Stimulated activated CD8-positive, alpha-beta memory T cell treated with anti-CD3 and anti-CD28 coated beads, Interleukin-15, amount 100 ng/mL, for 1 hour (primary cell): ENCODE measurements at places on chromosomes 5 and 9.

GRCh38 chr9:114456929-114457328 is 48.3 kb downstream of the WHRN start:
- DNase-seq = no peak

DNA sequence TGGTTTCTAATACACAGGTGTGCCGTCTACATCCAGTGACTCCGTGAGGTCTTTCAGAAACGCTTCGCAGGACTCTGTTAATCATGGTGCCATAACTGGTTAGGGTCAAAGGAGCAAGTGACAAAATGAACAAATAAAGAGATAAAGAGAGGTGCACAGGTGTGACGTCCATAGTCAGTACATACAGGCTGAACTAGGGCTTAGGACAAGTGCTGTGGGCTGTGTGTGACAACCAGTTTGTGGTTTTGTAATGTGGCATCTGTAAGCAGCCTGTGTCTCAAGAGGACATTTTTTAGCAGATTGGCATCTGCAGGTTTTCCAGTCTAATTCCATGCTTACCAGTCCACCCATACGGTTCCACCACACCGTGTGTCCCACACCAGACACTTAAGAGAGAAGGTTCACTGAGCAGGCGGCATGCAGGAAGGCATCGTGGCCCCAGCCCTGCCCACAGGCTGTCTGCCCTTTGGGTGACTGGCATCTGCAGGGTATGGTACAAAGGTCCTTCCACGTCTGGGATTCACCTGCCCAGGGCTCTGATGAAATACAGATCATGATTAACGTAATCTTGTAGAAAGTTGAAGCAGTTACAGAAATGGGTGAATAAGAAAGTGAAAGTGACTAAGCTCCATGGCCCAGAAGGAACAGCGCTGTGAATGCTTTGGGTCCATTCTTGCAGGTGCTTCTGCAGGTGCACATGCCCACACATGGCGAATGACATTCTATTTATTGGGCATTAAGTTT is 26.9 kb downstream of the SRD5A1 start:
- no peak for DNase-seq

- no peak for DNase-seq
These were observed 160.9 kb upstream of the MVB12B start for GRCh38 chr9:126165755-126166154.

- no peak for DNase-seq
These were observed 53.6 kb downstream of the PDCD1LG2 start for GRCh38 chr9:5563886-5564285.

DNA sequence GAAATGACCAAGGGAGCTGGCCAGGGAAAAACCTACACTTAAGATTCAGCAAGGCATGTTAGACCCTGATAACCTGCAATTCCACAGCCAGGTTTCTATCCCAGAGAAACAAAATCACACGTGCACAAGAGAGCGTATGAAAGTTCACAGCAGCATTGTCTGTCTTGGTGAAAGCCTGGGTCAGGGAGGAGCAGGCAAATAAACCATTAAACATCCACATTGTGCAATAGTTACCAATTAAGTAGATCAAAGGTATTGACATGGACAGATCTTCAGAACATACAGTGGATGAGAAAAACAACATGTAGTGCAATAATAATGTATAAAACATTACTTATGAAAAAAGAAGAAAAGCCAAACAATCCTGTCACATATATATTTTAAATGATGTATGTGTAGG is 15.9 kb upstream of the GPX3 start:
- no peak for DNase-seq

GRCh38 chr9:95305770-95306492 is 11.6 kb downstream of the FANCC start:
- DNase-seq = no peak

- no peak for DNase-seq
These were observed 181.6 kb downstream of the AOPEP start for GRCh38 chr9:94908011-94908563.

- no peak for DNase-seq
These were observed 56.7 kb upstream of the OSMR start for GRCh38 chr5:38789134-38789533.

- DNase-seq = no peak
These were observed 58.3 kb upstream of the ANKRD33B start for GRCh38 chr5:10505517-10506095.

GRCh38 chr5:173055722-173055982 is 500 bp upstream of the CREBRF start:
- no peak for DNase-seq

DNA sequence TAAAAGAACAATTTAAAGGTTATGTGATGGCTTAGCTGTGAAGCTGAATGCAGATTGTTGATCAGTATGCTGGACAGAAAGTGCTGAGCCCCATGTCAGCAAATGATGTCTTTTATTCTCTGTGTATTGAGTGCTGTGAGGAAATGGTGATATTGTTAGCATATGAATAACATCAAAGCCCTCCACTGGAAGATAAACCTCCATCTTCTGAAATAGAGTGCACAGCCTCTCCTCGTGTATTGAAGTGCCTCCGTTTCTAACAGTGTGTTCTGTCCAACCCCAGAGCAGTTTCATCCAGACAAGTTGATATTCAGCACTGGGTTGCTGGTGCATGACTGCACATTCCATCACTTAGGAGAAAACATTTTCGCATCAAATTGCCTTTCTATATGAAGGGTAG is 242.9 kb downstream of the CSNK1G3 start:
- no peak for DNase-seq

GRCh38 chr5:141915881-141916336 is 7.8 kb upstream of the DELE1 start:
- DNase-seq = no peak

GRCh38 chr5:143016777-143017516 is 246.8 kb downstream of the ARHGAP26 start:
- no peak for DNase-seq

GRCh38 chr5:135254183-135254582 is 144.8 kb downstream of the MACROH2A1 start:
- no peak for DNase-seq

DNA sequence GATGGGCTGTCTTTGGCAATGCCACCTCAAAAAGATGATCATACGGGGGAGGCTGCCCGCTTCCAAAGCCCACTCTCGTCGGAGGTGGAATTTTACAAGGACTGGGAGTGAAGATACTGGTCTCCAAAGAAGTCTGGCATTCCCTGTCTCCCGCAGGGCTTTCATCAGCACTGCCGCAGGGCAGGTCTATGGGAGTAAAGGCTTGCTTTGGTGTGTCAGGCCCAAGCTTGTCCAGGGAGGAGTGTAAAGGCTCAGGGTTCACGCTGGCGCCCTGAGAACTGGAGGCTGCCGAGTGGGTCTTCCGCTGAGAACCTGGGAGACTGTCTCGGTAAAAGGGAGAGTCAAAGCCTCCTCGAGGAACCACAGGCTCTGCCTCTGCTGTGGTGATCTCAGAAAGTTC is 27.0 kb downstream of the SPACA9 start:
- no peak for DNase-seq

DNA sequence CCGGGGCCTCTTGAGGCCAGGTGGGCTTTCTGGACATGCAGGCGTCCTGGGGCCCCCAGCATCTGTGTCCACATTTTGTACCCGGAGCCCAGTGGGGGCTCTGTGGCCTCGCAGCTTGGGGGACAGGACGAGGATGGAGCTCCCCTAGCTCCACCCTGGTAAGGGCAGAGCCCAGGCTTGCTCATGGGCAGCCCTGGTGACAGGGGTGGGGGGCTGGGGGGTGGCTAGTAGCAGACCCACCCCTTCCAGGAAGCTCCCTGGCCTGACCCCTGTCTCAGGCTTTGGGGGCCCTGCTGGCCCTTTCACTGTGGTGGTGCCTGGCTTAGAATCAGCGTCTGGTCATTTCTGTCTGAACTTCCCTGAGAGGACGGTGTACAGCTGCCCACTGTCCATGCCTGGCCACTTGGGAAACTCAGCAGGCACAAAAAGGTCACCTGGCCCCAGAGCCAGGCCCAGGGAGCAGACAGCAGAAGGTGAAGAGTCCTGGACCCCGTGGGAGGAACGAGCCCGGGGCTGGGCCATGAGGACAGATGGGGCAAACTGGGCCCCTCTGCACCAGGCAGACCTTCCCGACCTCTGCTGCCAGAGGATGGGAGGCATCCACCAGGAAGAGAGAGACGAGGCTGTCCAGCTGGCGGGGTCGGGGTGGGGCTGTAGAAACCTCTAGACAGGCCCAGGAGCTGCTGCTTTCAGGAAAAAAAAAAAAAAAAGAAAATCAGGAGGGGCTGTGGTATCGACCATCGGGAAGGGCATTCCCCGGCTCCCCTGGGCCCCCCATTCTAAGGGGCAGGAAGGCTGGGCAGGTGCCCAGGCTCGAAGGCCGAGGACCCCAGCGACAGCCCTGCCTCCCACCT is 52.8 kb downstream of the EXD3 start:
- DNase-seq = no peak

DNA sequence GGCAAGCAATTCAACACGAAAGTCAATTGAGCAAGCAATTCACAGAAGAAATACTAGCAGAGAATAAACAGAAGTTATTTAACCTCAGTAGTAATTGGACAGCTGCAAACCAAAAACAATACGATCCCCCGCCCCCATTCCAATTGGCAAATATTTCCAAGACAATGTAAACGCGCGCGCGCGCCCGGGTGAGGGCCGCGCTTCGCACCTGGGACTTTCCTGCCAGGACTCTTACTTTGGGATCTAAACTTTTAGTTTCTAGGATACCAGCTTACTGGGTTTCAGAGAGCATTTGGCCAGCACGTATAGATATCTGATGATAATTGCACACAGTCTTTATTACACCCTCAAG is 8.6 kb downstream of the RUFY1 start:
- DNase-seq = no peak

DNA sequence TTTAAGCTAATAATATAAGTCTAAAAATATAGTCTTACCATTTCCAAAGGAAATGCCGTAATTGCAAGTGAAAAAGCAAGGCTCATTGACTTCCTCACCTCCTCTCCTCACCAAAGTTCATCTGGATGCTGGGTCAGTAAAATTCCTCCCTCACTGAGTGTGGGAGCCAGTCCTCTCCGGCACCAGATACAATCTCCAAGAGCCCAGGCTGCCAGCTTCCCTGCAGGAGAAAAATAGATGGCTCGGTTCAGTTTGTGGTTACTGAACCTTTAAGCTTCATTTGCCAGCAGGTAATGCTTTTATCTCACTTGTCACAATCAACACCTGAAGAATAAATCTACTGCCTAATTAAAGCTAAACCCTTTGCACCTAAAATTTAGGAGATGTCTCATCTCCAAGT is 115.3 kb upstream of the VLDLR start:
- no peak for DNase-seq

DNA sequence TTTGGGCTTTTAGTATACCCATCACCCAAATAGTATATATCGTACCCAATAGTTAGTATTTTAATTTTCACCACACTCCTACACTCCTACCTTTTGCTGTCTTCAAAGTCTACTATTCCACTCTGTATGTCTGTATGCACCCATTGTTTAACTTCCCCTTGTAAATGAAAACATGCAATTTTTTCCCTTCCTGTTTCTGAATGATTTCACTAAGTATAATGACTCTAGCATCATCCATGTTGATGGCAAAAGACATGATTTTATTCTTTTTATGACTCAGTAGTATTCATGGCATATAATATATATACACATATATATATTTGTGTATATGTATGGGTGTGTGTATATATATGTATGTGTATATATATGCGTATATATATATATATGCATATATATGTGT is 63.1 kb upstream of the FAM174A start:
- no peak for DNase-seq

- DNase-seq = no peak
These were observed 16.3 kb downstream of the C9orf152 start for GRCh38 chr9:110191615-110192014.

DNA sequence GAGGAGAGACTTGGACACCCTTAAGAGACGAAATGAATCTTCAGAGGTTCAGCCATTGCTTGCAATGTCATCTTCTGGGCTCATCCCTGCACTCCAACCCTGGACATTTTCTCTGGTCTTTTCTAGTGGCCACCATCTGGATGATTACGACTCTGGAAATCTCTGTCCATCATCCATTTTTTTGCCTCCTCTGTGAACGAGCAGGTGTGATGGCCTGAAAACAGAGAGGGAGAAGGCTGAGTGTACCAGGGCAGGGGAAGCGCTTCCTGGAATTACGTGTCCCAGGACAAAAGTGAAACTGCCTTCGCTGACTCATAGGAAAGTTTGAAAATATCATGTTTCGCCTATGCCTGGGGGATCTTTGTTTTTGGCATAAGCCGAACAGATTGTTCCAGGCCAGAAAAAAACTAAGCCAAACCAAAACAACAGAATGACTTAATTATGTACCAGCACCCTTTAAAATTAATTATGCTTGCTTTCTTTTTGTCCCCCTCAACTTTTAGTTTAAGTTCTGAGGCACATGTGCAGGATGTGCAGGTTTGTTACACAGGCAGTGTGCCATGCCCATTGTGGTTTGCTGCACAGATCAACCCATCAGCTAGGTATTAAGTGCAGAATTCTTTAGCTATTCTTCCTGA is 31.9 kb downstream of the ANKRD33B start:
- DNase-seq = no peak

GRCh38 chr5:165188556-165189175 is 1683.2 kb downstream of the MAT2B start:
- DNase-seq = no peak

GRCh38 chr9:89721971-89722530 is 117.2 kb downstream of the GADD45G start:
- no peak for DNase-seq

- DNase-seq = no peak
These were observed 25.1 kb upstream of the TBC1D2 start for GRCh38 chr9:98280574-98280973.

GRCh38 chr5:32934529-32934928 is 223.4 kb downstream of the NPR3 start:
- DNase-seq = no peak

DNA sequence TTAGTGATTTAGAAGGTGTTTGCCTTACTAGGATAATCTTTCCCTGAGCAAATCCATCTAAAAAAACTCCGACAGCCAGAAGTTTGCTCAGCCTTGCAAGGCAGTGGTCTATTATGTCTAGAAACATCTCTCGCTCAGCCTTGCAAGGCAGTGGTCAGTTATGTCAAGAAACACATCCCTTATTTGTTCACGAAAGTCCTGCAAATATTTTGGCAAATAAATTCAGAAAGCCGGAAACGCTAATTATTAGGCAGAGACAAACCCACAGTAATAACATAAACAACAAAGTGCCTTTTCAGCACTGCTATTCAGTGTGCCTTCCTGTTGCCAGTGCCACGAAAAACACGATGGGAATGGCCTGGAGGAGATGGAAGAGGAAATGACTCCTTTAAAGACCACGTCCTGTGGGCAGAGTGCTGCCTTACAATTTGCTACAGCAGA is 184.5 kb downstream of the GNAQ start:
- no peak for DNase-seq

DNA sequence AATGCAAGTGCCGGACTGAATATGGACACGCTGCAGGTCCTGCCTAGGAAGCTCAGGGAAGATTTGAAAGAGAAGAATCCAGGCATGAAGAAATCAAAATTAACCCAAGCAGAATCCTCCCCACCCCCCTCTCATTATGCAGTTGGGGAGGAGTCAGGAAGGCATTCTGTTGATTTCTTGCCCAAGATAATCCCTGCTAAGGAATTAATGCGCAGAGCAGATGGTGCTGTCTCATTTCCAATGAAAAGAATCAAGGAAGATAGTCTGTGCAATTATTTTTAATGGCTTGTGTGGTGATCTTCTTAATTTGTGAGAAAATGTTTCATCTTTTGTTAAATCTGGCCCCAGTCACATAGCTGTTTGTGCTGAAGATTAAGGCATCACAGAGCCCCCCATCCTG is 145.0 kb downstream of the ZNF462 start:
- no peak for DNase-seq

- no peak for DNase-seq
These were observed 226.9 kb upstream of the C9orf72 start for GRCh38 chr9:27800159-27800558.
